ENCODE measurements at places on chromosomes 6 and 20.

DNA sequence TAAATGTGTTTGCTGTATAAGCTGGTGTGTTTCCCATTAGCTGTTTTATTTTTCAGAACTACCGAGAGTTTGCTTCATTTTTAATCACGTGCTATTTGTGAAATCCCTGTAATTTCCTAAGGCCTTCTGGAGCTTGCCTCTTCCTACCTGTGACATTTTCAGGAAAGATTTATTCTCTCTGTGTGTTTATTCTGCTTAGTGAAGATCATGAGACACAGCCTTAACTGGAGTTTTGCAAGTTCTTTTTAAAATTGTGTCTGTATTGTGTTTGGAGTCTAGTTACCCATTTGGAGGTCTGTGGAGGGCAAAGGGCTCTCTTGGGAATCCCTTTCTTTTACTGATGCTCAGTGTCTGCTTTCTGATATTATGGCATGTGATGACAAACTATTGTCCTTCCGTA, 359.1 kb upstream of the FLRT3 start:
- DNase-seq, result no peak

- no peak for DNase-seq
Observed at GRCh38 chr6:136073216-136073615, 176.9 kb downstream of the MTFR2 start.

DNA sequence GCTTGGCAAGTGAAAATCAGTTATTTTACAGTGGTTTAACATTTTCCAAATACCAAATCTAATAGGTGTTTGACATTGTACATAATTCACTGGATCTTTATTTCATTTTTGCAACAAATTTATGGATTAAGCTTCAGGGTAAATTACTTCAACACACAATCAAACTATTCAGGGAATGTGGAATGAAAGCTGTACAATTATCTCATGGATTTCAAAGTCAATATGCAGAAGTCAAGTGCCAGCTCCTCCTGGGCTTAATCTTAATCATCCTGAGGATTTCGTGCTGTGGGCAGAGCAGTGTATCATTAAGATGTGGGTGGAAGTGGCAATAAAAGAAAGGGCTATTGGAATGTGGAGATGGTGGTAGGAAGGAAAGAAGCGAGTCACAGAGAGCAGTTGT, 548.8 kb downstream of the COL12A1 start:
- DNase-seq, result no peak

GRCh38 chr6:98458708-98459107, 375.7 kb upstream of the POU3F2 start:
- DNase-seq, result no peak

DNA sequence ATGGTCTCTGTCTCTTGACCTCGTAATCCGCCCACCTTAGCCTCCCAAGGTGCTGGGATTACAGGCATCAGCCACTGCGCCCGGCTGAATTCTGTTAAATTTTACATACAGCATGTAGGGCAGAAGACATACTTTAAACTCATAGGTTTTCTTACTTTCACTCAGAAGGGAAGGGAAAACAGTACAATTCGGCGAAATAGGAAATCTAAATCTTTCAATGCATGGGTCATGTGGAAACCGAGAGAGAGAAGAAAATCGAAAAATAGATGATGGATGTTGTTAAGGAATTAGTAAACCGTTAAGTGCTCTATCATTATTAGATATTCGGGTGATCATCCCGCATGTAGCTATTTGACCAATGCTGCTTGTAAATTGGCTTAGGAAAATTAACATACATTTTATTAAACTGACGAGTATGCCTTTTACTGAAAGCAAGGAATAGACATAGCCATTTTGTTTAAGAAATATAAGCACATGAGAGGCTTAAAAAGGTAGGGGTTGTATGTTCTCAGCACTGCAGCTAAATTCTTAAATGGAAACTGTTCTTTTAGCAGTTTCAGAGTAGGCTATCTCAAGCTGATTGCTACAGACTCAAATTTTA, 164.7 kb upstream of the AGPAT4 start:
- no peak for DNase-seq

DNA sequence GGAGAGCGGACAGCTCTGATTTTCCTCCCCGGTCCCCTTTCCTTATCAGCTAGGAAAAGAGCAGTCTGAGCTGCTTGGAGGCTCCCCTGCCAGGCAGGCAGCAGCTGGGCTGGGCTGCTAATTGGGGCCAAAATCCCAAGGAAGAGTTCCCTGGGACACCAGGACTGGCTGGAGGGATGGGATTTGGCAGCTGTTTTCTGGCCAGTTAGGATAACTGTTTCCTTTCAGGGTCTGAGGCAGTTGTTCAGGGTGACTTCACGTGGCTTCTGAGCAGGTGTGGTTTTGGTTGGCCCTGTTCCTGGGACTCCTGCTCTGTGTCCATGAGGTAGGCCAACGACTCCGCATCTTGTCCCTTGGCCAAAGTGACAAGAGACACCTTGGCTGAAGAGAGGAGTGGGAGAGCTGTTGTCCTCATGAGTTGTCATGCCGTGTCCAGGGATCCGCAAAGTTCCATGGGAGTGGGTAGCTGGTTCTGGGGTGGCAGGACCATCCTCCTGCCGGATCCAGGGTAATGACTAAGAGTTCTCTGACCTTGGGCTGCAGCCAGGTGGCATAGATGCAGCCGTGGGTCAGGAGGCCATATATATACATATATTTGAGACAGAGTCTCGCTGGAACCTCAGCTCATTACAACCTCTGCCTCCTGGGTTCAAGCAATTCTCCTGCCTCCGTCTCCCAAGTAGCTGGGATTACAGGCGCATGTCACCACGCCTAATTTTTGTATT, 21.2 kb downstream of the MRPS18A start:
- DNase-seq, result no peak

DNA sequence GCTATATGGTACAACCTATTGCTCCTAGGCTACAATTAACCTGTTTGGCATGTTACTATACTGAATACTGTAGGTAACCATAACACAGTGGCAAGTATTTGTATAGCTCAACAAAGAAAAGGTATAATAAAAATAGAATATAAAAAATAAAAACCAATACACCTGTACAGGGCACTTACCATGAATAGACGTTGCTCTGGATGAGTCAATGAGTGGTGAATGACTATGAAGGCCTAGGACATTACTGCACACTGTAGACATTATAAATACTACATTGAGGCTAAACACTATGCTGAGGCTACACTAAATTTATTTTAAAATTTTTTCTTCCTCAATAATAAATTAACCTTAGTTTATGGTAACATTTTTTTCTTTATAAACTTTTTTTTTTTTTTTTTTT, 18.6 kb downstream of the ELOVL5 start:
- no peak for DNase-seq

DNA sequence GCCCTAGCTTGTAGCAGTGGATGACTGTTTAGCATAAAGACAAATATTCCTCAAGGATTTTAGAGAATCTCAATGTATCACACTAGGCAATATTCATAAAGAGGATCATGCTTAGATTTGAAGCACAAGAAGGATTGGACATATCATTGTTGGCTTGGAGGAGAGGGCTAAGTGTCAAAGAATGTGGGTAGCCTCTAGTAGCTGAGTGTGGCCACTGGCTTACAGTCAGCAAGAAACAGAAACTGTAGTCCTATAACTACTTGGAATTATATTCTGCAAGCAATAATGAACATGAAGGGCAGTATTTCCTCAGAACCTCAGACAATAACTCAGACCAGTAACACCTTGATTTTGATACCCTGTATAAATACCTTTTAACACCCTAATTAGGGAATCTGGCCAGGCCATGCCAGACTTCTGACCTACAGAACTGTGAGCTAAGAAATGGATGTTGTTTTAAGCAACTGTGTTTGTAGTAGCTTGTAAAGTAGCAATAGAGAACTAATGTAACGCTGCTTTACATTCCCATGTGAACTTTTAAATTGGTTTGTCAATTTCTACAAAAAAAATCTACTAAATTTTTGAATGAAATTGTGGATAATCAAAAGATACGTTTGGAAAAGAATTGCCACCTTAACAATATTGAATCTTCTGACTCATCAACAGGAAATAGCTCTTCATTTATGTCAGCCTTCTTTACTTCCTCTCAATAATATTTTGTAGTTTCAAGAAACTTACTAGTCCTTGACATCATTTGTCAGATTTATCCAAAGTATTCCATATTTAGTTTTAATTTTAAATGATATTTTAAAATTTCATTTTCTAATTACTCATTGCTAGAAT, 65.2 kb upstream of the RSPO3 start:
- no peak for DNase-seq

GRCh38 chr6:45702849-45703739, 312.6 kb downstream of the CLIC5 start:
- no peak for DNase-seq

GRCh38 chr6:16338577-16339264, 100.3 kb downstream of the GMPR start:
- no peak for DNase-seq

All from DND-41 (cell line).